ENCODE measurements at places on chromosomes 1 and 21. TPM values are rescaled to one million over a fixed set of nuclear protein-coding genes. Genes with fewer than 3 reads are reported as not detected.

- no peak for DNase-seq
Measured at GRCh38 chr1:22253012-22253790, 110.3 kb upstream of the WNT4 start.

- DNase-seq: no peak
Measured at GRCh38 chr1:150406483-150406882, 42.5 kb downstream of the RPRD2 start.

DNA sequence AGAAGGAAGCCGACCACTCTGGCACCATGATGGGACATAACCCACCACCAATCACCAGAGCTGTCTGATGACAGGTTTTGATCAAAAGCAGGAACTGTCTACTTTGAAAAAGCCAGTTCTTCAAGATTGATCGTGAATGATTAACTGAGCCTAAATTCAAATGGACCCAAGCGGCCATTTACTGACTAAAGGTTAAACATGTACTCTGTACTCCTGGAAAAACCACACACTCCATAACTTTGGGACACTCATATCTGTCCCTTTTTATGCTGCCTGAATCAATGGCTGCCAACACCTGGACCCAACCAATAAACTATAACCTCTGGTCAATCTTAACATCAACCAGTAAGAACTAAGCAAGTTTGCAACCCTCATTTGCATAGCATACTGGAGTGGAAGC lies 206.6 kb downstream of the URB2 start:
- no peak for DNase-seq

DNA sequence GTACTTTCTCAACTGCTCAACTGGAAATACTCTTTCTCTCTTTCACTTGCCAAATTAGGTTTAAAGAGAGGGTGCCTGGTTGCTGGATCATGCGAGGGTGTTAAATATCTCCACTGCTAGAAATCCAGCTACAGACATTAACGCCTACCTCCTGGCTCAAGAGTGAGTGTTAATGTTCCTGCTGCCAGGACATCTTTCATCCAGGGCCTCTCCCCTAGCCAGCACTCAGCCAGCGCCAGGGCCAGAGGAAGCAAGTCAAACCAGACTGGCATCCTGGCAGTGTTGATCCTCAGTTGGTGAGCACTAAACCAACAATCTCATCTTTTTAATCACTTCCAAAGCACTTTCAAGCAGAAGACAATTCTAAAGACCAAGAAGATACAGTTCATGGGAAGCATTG lies 92.9 kb upstream of the BARHL2 start:
- DNase-seq: no peak

DNA sequence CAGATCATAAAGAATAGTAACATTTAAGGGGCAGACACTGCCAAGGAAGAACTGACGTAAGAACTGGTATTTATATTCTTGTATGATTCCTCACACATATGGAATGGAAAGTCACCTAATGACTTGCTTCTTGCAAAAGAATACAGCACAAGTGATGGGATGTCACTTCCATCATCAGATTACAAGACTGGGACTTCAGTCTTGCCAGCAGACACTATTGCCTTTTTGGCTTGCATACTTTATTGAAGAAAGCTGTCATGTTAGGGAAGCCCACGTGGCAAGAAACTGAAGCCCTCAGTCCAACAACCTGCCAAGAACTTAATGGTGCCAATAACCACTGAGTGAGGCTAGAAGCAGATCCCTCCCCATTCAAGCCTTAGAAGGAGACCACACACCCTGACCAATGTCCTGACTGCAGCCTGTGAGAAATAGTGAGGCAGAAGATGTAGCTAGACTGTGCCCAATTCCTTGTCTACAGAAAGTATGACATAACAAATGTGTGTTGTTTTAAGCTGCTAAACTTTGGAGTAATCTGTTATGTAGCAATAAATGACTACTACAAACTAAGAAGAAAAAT lies 12.0 kb downstream of the EGLN1 start:
- no peak for DNase-seq

- no peak for DNase-seq
Measured at GRCh38 chr1:231613419-231614349, 12.9 kb upstream of the DISC1 start.

DNA sequence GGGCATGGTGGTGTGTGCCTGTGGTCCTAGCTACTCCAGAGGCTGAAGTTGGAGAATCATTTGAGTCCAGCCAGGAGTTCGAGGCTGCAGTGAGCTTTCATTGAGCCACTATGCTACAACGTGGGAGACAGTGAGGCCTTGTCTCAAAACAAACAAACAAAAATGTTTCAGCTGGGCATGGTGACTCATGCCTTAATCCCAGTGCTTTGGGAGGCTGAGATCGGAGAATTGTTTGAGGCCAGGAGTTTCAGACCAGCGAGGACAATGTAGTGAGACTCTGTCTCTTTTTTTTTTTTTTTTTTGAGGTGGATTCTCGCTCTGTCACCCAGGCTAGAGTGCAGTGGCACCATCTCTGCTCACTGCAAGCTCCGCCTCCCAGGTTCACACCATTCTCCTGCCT lies 5.0 kb upstream of the RPL5 start:
- DNase-seq: no peak

GRCh38 chr1:37614105-37614504 lies 18.4 kb upstream of the GNL2 start:
- DNase-seq: no peak

DNA sequence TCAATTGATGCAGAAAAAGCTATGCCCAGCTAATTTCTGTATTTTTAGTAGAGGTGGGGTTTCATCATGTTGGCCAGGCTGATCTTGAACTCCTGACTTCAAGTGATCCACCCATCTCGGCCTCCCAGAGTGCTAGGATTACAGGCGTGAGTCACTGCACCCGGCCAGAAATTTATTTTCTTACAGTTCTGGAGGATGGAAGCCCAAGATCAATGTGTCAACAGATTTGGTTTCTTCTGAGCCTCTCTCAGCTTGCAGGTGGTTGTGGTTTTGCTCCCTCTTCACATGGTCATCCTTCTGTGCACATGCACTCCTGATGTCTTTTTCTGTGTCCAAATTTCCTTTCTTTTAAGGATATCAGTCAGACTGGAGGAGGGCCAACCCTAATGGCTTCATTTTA lies 35.6 kb downstream of the SHCBP1L start:
- DNase-seq: no peak

GRCh38 chr21:41660748-41661147 lies 106.1 kb downstream of the RIPK4 start:
- no peak for DNase-seq

- DNase-seq: peak; percentile 63
Measured at GRCh38 chr1:22739648-22740385, 29.2 kb downstream of the EPHB2 start.

DNA sequence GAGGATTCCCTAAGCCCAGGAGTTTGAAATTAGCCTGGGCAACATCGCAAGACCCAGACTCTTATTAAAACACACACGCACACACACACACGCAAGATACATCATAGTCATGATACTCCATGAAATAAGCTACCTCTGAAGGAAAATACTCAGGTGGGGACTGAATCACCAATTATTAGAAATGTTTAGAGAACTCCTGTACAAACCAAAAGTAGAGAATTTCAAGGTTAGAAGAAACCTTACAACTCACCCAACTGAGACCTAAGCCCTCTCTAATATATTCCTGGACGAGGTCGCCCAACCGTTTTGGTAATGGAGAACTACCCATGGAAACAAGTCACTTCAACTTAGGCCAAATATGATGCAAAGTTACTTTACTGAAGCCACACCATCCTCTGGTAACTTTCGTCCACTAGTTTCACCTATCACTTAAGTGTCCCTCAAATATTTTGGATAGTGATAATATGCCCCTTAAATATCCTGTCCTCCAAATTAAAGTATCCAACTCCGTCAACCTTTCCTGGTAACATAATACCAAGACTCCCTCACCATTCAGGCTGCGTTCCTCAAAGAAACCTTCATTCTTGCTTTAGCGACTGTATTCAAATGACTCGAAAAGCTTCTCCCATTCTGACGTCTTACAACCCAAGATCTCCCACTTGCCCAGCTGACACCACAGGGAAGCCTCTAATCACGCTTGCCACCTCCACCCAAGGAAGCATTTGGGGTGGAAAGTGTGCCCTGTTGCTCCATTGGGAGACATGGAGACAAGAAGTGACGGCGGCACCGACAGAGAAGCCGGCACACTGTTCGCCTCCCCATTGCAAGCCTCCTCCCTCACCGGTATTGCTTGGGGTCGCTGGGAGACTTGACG lies 856 bp downstream of the NRDC start:
- no peak for DNase-seq

DNA sequence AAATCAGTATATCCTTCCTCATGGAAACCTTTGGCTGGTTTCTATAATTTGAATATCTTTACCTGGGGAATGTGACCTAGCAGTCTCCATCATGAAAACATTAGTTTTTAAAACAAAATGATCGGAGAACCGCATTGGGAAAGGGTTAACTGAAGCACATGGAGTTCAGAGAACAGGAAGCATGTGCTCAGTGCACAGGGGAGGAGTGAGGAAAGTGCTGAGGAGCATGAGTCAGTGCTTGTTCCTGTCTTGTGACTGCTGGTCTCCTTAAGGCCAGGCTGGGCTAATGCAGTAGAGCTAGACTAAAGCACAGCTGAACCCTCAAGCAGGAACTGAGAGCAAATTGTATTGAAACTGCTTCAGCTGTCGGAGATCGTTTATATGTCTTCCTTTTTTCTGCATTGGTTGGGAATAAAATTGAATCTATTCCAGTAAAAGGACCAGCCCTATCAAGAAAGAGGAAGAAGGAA lies 5.8 kb downstream of the IFI16 start:
- DNase-seq: peak; percentile 92

DNA sequence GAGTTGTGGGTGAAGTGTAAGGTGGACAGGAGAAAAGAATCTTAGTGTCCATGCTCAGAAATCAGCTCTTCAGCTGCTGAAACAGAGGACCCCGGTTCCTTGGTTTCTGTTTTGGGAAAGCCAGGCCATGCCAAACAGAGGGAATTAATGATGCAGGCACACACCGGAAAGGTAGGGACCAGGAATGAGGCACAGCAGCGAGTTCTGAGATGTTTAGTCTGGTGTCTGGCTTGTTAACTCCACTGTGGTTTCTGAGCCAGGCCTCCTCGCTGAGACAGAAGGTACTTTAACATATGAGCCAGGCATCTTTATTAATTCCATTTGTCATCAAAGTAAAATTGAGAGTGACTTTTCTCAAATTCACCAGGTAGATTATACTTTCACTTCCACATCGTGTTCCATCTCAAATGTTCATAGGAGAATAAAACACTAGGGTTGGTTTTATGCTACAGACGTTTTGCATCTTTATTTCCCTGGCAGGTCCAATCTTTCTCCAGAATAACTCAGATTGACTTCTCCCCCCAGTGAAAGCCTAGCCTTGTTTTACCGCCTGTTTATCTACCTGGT lies 23.5 kb downstream of the LRRC8D start:
- no peak for DNase-seq

DNA sequence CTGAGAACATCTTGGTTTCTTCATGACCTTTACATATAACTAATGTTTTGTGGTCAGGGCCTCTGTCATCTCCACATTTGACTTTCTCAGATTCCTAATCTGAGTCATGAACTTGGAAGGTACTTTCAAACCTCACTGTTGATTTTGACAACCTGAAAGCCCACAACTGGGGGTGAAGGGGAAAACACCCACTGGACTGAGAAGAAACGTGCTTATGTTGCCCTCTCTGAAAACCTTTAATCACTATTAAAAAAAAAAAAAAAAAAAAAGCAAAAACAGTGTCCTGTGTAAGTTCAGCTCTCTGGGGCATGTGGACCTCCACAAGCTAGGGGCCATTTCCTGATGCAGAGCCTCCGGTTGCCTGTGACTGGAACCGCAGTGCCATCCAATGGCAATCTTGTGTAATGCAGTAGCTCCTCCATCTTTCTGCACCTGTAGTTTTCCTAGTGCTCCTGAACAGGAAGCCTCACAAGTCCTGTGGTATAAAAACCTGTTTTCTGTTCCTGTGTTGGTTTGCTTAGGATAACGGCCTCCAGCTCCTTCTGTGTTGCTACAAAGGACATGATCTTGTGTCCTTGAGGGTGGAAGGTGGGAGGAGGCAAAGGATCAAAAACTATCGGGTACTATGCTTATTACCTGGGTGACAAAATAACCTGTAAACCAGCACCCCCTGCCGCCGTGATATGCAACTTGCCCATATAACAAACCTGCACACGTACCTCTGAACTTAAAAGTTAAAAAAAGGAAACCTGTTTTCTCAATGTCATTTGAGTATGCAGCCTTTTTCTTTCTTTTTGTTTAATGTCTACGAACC lies 124.5 kb downstream of the ZNF648 start:
- DNase-seq: no peak

DNA sequence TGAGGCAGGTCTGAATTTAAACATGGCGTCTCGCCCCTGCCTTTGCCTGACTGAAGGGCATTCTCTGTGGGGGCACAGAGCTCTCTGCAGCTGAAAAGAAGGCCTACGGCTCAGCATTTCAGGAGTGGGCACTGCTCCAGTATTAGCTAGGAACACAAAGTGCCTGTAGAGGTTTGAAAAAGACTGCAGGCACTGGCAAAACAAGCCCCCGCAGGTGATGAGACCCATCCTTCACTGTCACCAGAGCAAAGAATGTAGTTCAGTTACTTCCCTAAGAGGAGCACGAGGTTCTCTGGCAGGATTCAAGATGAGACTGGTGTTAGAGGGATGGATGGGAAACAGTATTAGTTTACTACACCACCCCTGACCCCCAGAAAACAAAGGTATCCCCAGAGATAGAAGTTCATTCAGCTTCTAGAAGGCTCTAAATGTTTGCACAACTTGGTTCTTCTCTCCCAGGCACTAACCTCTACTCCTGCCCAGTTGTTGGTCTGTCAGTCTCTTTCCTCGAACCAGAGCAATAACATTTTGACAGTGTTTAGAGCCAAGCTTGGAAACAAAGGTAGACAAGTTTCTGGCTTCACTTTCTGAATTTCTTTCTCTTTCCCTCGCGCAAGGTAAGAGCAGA lies 101.9 kb upstream of the KCNE2 start:
- no peak for DNase-seq

DNA sequence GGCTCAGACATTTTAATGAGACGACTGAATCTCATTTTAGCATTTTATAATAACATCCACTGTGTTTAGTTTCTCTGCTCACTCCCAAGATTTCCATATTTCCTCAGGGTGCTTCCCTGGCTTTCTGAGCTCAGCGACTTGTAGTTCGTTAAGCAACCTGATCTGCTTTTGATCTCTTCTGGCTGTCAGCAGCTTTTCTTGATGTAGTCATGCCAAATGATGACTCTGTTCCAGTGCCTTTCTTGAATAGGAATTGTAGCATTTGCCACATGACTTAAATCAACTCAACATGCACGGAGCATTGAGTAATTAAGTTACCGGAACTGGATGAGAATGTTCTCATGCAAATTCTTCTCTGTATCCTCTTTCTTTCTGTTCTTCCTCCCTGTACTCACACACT lies 246.1 kb downstream of the FMN2 start:
- DNase-seq: no peak

- no peak for DNase-seq
Measured at GRCh38 chr1:21499283-21499950, 9.8 kb upstream of the ALPL start.

- DNase-seq: no peak
Measured at GRCh38 chr21:38352536-38353219, 95.9 kb downstream of the KCNJ15 start.

- DNase-seq: no peak
Measured at GRCh38 chr1:61043010-61043820, 39.1 kb upstream of the NFIA start.

The PPIE gene
- total RNA-seq: 51.4 TPM

The ENAH gene
- total RNA-seq: 46.0 TPM

The DNASE2B gene
- not detected for total RNA-seq

The CA14 gene
- total RNA-seq: not detected

The ERO1B gene
- 3.2 TPM for total RNA-seq

The SPATA21 gene
- total RNA-seq: not detected

The MAN1C1 gene
- 0.79 TPM for total RNA-seq

The CENPF gene
- total RNA-seq: 68.2 TPM

The LRIG2 gene
- 9.5 TPM for total RNA-seq
